ENCODE measurements at places on chromosomes 3 and 15.

DNA sequence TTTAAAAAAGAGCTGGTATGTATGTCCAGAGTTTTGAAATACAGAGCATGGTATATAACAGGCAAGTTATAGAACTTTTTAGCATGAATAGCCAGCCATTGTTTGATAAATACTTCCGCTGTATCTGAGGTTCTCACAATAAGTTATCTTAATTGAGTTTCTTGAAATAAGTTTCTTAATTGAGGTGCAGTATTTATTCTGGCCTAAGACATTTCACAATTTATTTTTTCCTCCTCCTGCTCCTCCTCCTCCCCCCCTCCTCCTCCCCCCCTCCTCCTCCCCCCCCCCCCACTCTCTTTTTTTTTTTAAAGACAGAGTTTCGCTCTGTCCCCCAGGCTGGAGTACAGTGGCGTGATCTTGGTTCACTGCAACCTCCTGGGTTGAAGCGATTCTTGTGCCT is 83.4 kb downstream of the VPS8 start:
- no peak for DNase-seq

DNA sequence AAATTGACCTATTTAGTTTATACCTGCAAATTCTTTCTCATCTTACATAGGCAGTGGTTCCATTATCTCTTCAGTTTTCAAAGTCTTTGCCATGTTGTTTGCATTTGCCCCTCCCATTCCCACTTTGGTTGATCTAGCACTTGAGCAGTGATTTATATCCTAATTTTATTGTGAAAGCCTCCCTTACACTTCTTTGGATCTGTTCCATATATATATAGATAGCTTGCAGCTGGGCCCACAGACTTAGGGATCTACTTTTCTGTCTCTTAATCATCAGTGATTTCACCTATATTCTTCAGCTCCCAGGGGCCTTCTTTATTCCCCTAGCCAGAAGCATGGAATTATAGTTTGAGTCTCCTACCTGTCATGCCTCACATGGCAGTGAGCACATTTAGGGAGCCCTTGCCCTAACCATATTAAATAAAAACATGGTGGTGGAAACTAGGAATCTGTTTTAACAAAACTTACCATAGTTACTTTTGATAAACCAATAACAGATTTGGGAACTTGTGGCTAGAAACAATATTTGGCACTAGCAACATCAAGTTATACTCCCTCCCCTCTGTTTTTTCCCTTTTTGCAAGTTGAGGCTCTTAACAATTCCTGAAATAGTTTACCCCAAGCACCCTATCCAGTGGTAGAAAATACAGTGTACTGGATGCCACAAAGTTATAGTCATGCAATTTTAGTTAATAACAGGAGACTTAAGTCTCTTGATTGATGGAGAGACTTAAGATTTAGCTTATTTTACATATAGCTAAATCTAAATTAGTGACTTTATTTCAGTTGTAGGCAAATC is 41.7 kb downstream of the ARIH1 start:
- DNase-seq: no peak

- DNase-seq: no peak
These were observed 23.5 kb downstream of the EXOG start for GRCh38 chr3:38519651-38520050.

GRCh38 chr3:156649681-156650080 is 24.7 kb upstream of the TIPARP start:
- no peak for DNase-seq

GRCh38 chr3:190064112-190064511 is 56.6 kb downstream of the P3H2 start:
- no peak for DNase-seq

DNA sequence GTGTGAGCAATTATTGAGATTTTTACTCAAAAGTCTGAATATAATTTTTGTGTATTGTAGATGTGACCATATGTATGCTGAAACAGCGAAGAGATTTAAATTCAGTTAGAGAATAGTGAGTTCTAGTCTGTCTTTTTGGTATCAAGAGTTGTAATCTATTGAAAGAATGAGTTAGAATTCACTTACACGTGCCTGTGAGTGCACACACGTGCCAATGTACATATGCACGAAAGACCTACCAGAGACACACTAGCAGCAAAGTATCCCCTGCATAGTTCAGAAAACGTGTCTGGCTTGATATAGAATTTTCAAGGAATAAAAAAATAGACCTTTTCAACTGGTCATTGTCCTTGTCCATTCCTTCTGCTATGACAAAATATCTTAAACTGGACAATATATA is 64.8 kb upstream of the BHLHE40 start:
- no peak for DNase-seq

DNA sequence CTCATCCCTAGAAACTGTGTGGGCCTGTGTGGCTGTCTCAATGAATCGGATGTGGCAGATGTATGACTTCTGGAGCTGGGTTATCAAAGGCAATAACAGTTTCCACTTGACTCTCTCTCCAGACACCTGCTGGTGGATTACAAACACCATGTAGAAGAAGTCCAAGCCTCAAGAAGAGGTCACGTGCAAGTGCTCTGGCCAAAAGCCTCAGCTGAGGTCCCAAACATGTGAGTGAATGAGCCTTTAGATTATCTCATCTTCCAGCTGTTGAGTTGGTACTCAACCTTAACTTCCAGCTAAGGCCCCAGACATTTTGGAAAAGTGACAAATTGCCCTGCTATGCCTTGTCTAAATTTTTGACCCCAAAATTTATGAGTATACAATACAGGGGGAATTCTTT is 42.7 kb upstream of the IL12A start:
- no peak for DNase-seq

- DNase-seq: no peak
These were observed 92.3 kb downstream of the FRMD5 start for GRCh38 chr15:44102675-44103254.

GRCh38 chr3:5022187-5022965 is 43.1 kb downstream of the BHLHE40 start:
- no peak for DNase-seq

- no peak for DNase-seq
These were observed 378.1 kb downstream of the NSUN3 start for GRCh38 chr3:94440767-94441493.
